ENCODE measurements at places on chromosomes 1 and 21.

DNA sequence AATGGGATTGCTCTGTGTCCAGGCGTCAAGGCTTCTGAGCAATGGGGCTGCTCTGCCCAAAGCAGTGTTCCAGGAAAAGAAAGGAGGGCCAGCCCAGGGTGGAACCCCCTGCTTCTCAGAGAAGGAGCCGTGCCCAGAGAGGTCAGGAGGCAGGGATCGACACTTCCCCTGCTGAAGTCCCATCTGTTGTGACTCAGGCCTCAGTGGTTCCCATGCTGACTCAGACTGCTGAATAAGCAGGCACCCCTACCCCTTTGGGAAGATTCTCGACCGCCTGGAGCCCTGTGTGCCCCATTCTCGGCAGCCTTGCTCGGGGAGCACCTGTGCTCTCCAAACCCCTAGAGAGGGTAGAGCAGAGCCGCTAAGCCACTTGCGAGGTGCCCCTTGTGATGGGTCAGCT lies 23.9 kb downstream of the PKP1 start:
- DNase-seq = no peak

DNA sequence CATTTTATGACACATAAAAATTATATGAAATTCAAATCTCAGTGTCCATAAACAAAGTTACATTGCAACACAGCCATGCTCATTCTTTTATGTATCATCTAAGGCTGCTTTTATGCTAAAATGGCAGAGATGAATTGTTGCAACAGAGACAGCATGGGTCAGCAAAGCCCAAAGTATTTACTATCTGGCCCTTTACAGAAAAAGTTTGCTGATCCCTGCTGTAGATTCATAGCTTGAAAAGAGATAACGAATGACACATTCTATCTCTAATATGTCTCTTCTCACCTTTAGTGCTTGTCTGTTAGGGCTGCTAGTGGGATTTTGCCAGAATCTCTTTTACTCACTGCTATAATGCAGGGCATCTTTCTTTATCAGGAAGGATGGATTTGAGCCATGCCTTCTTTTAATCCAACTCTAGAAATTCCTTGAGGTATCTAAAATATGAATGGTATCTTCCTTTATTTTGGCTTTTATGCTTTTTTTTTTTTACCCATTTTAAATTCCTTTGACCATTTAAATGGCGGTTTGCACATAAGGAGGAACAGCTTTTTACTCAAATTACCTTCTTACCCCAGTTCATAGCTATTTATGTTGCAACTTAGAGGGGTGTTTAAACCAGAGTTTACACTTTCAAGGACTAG lies 598.2 kb downstream of the PLPP3 start:
- no peak for DNase-seq

DNA sequence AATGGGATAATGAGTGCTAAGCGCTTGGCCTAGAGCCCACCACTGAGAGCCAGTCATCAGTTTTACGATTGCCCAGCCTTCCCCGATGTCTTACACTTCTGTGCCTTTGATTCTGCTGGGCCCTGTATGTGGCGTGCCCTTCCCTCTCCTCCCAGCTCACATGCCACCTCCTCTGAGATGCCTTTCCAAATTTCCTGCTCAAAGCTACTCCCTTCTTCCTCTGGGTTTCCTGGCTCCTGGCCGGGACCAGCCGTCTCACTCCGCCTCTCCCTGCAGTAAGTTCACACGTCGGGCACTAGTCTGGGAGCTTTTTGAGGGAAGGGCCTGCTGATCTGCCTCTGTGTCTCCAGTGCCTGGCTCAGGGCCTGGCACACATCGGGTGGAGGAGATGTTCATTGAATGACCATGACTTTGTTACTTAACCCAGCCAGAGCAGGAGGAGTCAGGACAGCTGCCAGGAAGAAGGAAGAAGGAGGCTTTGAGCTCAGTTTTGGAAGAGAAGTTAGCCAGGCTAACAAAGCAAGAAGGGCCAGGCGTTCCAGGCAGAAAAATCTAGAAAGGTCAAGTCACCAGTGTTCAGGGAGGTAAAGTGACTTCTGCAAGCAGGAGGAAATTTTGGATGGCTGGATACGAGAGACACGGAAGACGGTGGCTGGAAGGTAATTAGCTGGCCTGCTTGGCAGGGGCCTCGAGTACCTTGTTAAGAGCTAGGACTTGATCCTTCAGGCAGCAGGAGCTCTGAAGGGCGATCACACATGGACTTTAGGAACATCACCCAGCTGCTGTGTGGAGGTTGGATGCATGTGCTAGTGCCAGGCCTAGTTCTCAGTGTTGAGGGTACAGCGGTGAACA lies 63.6 kb downstream of the EPHB2 start:
- peak; percentile 83 for DNase-seq

- no peak for DNase-seq
Observed at GRCh38 chr1:212186427-212187207, 98.6 kb upstream of the PPP2R5A start.

- DNase-seq = no peak
Observed at GRCh38 chr1:156832434-156832833, 15.8 kb upstream of the SH2D2A start.

GRCh38 chr1:32702599-32703478 lies at the start of gene SYNC:
SYNC (minus strand) TSS chr1:32702770; CDS start chr1:32702660, 110 bp downstream.
- DNase-seq = peak; percentile 46

DNA sequence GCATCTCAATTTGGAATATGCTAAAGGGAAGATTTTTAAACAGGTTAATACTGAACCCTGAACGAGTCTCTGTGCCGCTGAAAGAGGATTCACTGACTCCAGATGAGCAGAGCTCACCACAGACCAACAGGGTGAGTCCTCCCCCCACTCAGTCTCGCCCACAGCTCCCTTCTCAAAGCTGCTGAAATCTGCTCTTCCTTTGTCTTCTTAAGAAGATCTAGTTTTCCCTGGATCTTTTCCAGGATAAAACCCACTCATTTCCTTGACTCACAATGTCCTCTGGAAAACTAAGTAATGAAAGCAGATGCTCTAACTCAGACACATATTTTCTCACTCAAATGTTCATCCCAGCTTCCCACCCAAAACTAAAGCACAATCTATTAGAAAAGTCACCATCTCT lies 447.0 kb upstream of the PKN2 start:
- DNase-seq = no peak

DNA sequence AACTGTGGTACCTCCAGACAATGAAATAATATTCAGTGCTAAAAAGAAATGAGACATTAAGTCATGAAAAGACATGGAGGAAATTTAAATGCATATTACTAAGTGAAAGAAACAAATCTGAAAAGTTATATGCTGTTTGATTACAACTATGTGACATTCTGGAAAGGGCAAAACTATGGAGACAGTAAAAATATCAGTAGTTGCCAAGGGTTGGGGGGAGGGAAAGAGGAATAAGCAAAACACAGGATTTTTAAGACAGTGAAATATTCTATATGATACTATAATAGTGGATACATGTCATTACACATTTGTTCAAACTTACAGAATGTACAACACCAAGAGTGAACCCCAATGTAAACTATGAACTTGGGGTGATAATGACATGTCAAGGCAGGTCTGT lies 38.2 kb upstream of the PKN2 start:
- DNase-seq = no peak

DNA sequence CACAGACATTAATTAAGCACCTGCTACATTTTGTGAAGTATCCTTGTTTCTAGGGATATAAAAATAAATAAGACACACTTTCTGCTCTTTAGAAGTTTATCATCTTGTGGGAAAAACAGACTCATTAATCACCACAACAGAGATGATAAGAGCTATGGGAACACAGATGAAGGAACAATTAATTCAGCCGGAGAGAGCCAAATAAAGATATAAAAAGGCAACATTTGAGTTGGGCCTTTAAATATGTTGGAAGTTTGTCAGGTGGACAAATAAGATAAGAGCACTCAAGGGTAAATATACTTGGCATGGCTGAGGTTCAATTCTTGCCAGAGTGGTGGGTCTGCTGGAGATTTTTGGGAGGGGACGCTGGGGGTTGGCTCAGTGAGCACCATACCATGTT lies 34.2 kb upstream of the VTCN1 start:
- DNase-seq = no peak

DNA sequence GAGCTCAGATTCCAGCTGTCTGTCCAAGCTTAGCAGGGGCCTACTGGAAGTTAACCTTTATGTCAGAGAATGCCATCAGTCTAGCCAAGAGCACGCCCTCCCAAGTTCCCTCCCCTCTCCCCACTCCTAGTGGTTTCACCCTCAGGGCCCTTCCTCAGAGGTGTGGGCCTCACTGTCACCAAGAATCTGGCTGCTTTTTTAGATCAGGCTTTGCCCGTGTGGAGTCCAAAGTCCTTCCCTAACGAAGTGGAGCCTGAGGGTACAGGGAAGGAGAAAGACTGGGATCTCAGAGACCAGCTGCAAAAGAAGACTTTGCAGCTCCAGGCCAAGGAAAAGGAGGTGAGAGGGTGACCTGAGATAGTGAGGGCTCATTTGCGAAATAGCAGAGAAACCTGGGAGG lies 4.1 kb downstream of the C1orf74 start:
- no peak for DNase-seq

GRCh38 chr1:101022294-101022693 lies 3.3 kb downstream of the DPH5 start:
- DNase-seq = no peak

DNA sequence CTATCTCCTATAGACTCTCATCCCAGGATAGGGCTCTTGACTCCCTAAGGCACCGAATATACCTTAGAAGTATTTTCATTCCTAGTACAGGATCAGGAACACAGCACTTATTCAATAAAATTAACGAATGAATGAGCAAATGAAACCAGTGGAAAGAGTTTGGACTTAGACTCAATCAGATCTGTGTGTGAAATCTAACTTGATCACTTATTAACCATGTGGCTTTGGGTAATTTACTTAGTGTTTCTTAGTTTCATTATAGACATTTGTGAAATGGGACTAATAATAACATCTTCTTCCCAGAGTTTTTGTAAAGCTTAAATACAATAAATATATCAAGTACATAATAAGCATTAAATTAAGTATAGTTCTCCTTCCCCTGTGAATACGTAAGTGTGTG lies 230.1 kb downstream of the ADGRL2 start:
- DNase-seq = no peak

DNA sequence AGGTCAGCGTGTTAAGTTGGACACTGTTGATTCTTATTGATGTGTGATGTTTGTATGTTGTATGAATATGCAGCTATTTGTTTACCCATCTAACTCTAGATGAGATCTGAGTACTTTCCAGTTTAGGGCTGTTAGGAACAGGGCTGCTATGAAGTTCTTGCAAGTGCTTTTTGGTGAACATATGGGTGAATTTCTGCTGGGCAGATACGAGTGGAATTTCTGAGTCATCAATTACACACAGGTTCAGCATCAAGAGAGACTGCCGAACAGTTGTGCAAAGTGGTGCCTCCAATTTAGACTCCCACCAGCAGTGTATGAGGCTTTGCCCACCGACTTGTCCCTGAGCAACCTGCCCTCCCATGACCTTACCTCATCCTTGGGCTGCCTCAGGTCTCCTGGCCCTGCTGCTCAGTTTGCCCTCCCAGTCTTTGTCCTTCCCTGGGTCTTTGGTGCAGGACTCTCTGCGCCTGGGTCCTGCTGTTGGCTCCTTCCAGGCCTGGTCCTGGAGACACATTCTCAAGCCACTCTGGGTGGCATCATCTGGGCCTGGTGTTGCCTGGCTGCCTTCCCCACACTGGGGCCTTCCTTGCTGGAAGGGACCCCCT lies 343.6 kb downstream of the PTPRU start:
- DNase-seq = no peak

- DNase-seq = no peak
Observed at GRCh38 chr1:62964141-62964540, 180.2 kb downstream of the ATG4C start.

- no peak for DNase-seq
Observed at GRCh38 chr1:61474963-61475362, 250.0 kb downstream of the TM2D1 start.

DNA sequence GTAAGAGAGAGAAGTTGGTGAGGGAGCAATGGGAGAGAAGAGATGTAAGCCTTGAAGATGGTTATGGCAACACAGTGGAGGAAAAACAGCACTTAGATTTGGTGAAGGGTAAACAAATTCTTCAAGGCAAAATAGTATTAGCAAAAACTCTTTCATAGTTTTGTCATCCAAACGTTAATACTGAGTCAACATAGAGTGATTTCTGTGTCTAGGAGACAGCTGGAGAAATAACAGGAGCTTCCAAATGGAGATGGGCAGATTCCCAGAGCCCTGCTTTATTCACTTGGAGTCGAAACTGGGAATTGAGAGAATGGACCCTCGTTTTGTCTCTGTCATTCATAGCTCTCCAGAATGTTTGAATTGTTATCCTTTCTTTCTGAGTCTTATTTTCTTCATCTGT lies 68.3 kb downstream of the PLA2G4A start:
- DNase-seq = no peak

- no peak for DNase-seq
Observed at GRCh38 chr1:62343911-62344310, 24.7 kb upstream of the KANK4 start.

DNA sequence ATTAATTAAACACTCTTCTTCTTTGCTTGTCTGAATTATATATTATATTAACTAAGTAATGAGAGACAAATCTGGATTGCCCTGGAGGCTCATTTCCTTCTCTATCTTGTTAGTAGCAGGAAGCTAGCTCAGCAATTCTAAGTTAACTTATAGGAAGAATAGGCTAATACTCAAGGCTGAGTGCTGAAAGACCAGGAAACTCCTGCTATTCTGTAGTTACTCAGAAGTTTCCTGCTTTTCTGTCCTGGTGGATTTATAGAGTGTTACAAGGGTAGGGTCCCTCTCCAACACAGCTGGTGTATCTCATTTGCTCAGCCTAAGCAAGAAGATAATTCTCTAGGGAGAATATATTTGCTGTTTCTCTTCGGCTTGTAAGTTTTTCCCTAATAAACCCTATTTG lies 29.2 kb downstream of the HSPA13 start:
- DNase-seq = no peak

GRCh38 chr1:223147873-223148272 lies 4.8 kb upstream of the TLR5 start:
- no peak for DNase-seq

DNA sequence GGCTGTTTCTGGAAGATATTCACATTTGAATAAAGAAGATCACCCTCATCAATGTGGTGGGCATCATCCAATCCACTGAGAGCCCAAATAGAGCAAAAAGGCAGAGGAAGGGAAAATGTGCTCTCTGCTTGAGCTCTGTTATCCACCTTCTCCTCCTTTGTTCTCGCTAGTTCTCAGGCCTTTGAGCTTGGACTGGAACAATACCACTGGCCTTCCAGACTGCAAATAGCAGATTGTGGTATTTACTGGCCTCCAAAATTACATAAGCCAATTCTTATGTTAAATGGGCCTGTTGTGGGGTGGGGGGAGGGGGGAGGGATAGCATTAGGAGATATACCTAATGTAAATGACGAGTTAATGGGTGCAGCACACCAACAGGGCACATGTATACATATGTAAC lies 219.3 kb downstream of the C1orf94 start:
- DNase-seq = no peak

DNA sequence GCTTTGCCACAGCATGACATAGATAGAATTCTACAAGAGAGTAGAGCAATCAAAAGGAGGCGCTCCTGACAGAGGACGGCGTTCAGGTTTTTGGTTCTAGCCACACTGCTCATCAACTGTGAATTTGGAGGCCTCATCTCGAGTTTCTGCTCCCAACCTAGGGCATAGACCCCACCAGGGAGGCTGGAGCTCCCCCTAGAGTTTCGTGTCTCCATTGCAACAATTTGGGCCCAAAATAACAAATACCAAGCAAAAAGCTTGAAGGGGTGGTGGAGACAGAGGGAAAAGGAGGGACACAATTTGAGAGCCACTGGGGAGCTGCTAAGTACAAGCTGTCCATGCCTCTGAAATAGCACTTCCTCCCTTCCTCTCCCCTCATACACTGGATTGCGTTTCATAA lies 297.0 kb downstream of the GPATCH2 start:
- no peak for DNase-seq

Data from adrenal gland (tissue), 19 donors.